ENCODE measurements at places on chromosomes 7 and 10. TPM values are rescaled to one million over a fixed set of nuclear protein-coding genes. Genes with fewer than 3 reads are reported as not detected.

The PMS2 gene
- 12.4 TPM for total RNA-seq

The IKZF1 gene
- total RNA-seq, result under 0.01 TPM

The ASAH2B gene
- total RNA-seq, result 3.7 TPM

The CRTAC1 gene
- total RNA-seq, result 0.65 TPM

The TCTN3 gene
- 35.2 TPM for total RNA-seq

The CHRM2 gene
- 2.9 TPM for total RNA-seq

The NFE2L3 gene
- 25.9 TPM for total RNA-seq

The NPC1L1 gene
- total RNA-seq, result 0.33 TPM

The ALKBH4 gene
- total RNA-seq, result 22.2 TPM

The PRSS2 gene
- not detected for total RNA-seq

The KLLN gene
- 0.13 TPM for total RNA-seq

The IRF5 gene
- 13.3 TPM for total RNA-seq

The RBM48 gene
- 5.3 TPM for total RNA-seq

The TRPV5 gene
- total RNA-seq, result not detected

The VIM gene
- 7,540 TPM for total RNA-seq

The ARMC3 gene
- total RNA-seq, result 0.38 TPM

The SPDYE8 gene
- not detected for total RNA-seq

The CRHR2 gene
- not detected for total RNA-seq

The ZNF212 gene
- total RNA-seq, result 6.3 TPM

The STAG3 gene
- total RNA-seq, result 0.33 TPM

The SH2D4B gene
- total RNA-seq, result not detected

The PANK1 gene
- total RNA-seq, result 8.0 TPM

The TUBB8 gene
- total RNA-seq, result 0.33 TPM

The CUBN gene
- total RNA-seq, result 0.16 TPM

The SNX8 gene
- total RNA-seq, result 31.8 TPM

The FAM24B gene
- 2.0 TPM for total RNA-seq

The CYP2C8 gene
- not detected for total RNA-seq

The PAPOLB gene
- total RNA-seq, result under 0.01 TPM

The ELOVL3 gene
- under 0.01 TPM for total RNA-seq

The FOXI2 gene
- not detected for total RNA-seq

The NANOS1 gene
- total RNA-seq, result 0.81 TPM

The ABCA13 gene
- total RNA-seq, result 0.38 TPM

The DBNL gene
- 130 TPM for total RNA-seq

The AGAP5 gene
- total RNA-seq, result 2.4 TPM

The PRSS37 gene
- not detected for total RNA-seq

The MSMB gene
- total RNA-seq, result not detected

The TMEM176A gene
- total RNA-seq, result not detected

Data from mesangial cell (primary cell).